Activated T-helper 2 cell treated with anti-CD3 and anti-CD28 coated beads, Interferon-gamma antibody, Interleukin-2, Interleukin-4, amounts not matched to agents 10 μg/mL and 5 μg/mL and 100 μg/mL, durations not matched to agents 14 hours and 24 hours and 36 hours (primary cell): ENCODE measurements at places on chromosomes 16 and 17.
A peak's percentile ranks its signal among the peaks of the same experiment; 100 is the strongest.

GRCh38 chr16:86357950-86358349 is 152.4 kb upstream of the FOXF1 start:
- no peak for DNase-seq

GRCh38 chr17:55783684-55784245 is 32.9 kb downstream of the PCTP start:
- DNase-seq = no peak

- no peak for DNase-seq
These were observed 24.0 kb downstream of the IL21R start for GRCh38 chr16:27425961-27426360.

DNA sequence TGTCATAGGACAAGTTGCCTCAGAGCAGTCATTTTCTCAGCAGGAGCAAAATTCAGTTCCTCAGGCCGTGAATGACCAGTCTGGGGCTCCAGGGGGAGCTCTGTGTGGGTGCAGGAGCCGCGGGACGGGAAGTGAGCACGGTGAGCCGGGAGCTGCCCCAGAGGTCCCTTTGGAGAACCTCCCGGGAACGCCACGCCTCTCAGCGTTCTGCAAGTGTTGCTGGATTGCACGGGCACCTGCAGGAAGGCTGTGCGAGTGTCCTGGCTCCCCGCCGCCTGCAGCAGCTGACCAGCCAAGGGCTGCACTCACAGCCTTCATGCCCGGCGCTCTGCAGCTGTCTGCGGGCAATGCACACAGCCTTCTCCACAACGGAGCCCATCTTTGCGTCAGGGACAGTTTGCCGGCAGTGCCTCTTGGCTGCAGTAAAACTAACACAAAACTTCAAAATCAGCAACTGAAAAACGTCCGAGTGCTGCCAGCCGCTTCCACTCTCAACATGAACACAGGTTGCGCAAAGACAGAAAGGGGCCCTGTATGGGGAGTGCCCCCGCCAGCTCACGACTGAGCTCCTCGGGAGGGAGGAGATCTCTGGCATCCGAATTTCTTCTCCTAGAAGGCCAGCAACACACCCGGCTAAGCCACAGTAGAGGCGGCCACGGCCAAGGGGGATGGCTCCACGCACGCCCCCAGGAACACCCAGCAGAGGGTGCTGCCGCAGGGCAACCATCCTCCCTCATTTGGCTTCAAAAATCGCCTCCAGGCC is 16.0 kb downstream of the NDUFAF8 start:
- no peak for DNase-seq

GRCh38 chr16:12754824-12755543 is 48.7 kb downstream of the CPPED1 start:
- DNase-seq = no peak

DNA sequence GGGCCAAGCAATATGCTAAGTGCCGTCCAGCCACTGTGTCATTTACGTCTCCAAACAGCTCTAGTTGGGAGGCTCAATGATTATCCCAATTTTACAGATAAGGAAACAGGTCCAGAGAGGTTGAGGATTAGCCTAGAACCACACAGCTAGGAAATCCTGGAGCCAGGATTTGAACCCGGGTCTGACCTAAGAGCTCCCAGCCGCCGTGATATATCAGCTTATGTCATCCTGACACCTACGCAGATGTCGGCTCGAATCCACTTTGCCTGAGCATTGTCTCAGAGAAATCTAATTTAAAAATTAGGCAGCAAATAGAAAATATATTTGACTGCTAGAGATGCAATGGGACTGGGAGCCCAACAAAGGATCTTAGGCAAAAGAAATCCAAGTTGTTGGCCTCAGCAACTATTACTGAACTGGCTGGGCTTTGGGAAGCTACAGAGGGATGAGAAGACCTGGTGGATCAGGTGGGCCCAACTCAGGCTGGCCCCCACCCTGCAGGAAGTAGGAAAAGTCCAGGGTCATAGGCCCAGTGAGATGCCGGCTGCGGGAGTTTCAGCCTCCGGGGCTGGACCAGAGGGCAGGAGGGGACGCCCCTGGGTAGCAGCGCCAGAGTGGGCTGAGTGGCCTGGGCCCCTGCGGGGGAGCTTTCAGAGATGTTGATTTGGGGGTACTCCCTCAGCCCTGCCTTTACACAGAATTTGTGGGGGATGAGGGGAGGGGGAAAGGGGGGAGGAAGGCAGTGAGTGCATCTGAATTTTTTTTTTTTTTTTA is 35.1 kb upstream of the IL21R start:
- peak; percentile 43 for DNase-seq

- DNase-seq = no peak
These were observed 84.2 kb downstream of the TMC6 start for GRCh38 chr17:78044280-78044835.

GRCh38 chr17:67165201-67165600 is 79.8 kb downstream of the HELZ start:
- DNase-seq = no peak

DNA sequence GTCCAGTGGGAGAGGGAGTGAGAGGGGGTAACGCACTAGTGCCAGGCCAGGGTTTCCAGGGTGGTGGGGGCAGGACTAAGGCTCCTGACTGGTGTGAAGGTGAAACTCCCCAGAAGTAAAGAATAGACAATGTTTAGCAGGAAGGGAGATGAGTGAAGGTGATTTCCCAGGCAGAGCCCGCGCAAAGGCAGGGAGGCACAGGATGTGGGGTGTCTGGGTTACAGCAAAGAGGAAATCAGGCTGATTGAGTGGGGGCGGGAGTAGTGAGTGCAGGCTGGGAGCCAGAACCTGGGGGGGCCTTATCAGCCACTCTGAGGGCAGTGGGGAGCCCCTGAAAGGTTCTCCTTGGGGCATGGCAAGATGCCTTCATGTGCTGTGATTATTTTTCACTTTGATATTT is 167.5 kb downstream of the UTP18 start:
- peak; percentile 60 for DNase-seq
